Activated CD4-positive, alpha-beta T cell treated with anti-CD3 and anti-CD28 coated beads for 24 hours (primary cell): ENCODE measurements at places on chromosomes 12 and 14.

- no peak for DNase-seq
These were observed 23.6 kb upstream of the ATF1 start for GRCh38 chr12:50740307-50740706.

DNA sequence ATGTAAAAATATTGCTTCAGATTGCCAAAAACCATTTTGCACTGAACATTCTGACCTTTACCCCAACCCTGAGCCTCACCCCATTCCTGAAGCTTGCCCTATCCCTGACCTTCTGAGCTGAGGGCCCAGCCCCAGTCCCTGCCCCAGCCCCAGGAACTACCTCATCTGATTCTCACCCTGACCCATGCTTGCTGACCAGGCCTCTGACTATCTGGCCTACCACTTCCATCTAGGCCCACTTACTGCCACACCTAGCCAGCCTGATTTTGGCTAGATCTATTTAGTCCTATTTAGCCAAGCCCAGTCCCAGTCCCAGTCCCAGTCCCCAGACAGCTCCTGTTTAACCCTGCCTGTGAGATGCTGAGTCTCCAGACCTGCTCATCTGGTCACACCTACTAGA, 33.6 kb downstream of the OR10P1 start:
- no peak for DNase-seq

DNA sequence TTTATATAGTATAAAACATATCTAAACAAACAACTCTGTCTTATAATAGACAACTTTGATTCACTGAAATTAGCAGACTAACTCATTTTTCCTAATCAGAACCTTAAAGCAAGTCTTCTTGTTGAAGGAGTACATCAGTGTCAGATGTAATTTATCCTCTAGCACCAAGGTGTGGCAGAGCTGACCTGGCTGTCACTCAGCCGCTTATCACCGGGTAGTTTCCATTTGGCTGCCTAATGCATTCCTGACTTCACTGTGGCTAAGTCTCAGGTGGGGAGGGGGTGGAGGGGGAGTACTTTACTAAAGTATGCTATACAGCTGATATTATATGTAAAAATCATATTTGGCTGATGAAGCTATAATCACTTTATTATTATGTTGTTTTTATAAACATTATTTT, 339.9 kb upstream of the RGS6 start:
- DNase-seq = no peak

GRCh38 chr12:130807309-130807708, 31.7 kb downstream of the STX2 start:
- no peak for DNase-seq

- DNase-seq = no peak
These were observed 97.5 kb downstream of the TMX1 start for GRCh38 chr14:51337520-51337919.

DNA sequence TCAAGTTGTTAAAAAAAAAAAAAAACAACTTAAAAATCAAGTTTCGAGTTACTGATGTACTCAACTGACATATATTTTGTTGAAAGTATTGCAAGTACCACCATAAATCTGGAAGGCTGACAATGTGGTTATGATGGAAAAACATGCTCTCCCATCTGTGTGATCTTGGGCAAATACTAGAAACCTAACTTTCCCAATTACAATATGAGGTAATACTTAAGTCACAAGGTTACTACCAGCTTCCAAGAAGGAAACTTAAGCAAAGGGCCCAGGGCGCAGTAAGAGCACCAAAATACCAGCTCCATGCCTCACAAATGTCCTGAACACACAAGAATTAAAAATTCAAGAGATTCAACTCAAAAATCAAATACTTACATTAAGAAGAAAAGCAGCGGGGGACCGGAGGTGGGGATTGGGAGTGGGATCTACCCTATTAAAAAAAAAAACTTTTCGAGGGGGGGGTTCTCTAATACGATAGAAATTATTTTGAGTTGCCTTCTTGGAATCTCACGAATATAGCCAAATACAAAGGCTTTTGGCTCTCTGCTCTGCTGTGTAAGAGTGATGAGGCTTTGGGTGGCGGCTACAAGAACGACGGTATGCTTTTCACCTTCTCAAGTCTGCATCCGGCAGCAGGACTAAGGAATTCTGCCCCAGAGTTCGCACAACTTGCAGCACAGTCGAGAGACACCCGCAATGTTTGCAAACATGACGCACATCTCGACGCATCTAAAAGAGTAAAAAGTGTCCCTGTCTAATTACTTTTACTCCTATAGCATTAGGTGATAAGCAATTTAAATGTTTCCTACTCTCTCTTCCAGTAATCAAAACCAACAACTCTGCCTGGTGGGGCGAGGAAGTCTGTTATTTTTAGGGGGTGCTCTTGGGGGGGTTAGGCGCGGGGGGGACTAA, 1.1 kb downstream of the SAV1 start:
- DNase-seq = peak; percentile 8
